ENCODE measurements at places on chromosomes 11 and 22.

DNA sequence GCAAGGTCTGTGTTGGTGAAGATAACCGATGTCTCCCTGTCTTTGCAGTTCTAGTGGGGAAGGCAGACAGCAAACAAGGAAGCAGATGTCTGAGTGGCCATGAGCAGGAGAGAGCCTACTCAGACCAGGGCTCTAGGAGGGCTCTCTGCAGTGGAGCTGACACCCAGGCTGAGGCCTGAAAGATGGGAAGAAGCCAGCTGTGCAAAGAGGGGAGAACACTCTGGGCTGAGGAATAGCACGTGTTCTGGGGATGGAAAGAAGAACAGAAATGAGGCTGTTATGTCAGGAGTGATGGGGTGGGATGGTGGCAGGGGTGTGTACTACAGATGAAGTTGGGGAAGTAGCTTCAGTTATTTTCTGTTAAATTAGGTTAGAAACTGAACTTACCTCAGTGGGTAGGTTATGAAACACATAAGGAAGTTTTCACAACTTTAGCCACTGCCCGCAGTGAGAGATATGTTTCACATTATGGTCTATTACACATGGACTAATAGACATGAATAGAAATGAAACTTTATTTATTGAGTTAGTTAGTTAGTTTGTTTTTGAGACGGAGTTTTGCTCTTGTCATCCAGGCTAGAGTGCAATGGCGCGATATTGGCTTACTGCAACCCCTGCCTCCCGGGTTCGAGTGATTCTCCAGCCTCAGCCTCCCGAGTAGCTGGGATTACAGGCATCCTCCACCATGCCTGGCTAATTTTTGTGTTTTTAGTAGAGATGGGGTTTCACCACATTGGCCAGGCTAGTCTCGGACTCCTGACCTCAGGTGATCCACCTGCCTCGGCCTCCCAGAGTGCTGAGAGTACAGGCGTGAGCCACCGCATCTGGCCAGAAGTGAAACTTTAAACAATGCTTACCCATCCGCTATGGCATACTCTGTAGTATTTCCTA, 7.8 kb downstream of the DCPS start:
- DNase-seq, result no peak

DNA sequence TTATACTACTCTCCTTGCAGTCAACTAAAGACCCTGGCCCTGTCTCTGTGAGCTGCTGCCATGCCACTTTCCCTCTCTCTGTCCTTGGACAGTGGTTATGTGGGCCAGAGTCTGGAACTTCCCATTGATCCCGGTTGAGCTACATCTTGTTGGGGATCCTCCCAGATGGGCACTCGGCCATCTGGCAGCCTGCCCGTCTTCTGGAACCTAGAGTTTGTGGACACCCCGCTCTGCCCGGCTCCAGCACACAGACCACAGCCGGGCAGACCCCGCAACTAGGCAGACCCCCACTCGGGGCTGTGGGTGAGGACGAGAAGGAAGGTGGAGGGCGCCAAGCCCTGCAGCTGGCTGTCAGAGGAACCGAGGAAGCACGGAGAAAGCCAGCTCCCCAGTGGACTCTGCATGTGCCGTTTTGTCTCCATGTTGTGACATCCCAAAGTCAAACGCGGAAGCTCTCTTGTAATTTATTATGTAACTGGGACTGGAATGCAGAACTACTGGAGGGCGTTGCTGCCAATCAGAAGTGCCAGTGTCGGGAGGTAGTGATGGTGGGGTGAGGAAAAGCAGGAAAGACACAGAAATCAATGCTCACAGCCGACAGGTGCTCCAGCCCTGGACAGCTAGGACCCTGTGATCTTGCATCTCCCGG, 207.7 kb downstream of the CEP164 start:
- DNase-seq, result peak; percentile 45

- no peak for DNase-seq
These were observed 7.0 kb downstream of the PPM1F start for GRCh38 chr22:21945453-21946261.

GRCh38 chr22:23574371-23574811, 5.7 kb downstream of the IGLL1 start:
- DNase-seq, result no peak

GRCh38 chr11:90668502-90668901, 445.7 kb upstream of the CHORDC1 start:
- DNase-seq, result no peak

DNA sequence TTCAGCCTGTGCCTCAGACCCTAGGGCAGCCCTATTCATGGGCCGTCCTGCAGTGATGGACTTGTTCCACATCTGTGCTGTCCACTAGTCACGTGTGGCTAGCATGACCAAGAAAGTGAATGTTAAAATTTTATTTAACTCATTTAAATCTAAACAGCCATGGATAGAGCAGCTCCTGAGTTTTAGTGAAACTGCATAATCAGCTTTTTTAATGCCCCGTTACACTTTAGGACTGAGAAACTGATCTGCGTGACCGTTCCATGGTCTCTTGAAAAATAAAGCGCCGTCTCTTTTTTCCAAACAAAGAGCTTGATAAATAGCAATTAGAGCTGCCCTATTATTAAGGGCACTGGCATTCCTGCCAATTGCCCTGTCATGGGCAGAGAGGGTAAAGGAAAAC, 76.5 kb upstream of the SNX19 start:
- DNase-seq, result no peak

- DNase-seq, result no peak
These were observed 27.8 kb downstream of the CEP295 start for GRCh38 chr11:93689240-93689639.

DNA sequence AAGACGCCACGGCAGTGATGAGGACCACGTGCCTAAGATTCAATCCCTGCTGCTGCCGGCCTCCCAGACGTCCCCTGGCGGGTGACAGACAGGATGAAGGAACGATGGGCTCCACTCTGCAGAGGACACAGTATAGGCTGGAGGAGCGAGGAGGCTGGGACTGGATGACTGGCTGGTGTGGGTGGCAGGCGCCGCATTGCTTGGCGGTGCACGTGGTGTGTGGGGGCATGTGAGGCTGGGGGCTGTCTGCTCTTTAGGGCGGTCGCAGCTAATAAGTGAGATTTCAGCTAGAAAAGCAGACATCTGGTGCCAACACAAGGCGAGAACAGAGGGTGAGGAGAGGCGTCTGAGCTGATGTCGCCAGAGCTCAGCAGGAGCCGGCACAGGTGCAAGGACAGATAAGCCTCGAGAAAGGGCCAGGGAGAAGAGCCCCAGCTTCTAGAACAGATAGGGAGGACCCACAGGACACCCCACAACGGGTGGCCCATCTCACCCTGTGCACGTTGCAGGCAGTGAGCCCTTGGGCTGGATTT, 33.2 kb downstream of the TSPAN4 start:
- DNase-seq, result no peak

DNA sequence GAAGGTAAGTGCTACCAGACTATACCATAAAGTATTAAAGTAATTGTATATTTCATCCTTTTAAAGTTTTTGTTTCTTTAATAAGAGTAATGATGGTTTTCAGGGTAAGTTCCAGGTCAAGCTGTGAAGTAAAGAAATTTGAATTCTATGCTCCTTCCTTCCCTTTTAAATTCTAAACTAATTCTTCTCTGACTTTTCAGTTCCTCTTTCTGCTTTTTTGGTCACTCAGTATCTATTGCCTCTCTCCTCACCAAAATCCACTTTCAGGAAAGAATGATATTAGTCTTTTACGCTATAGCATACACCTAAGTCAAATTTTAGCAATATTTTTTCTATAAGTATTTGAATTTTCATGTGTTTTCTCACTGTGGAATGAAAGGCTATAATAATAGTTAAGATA, 8.2 kb downstream of the MMP8 start:
- DNase-seq, result no peak

- no peak for DNase-seq
These were observed 12.1 kb upstream of the APOA1 start for GRCh38 chr11:116849486-116849885.

Measured in anterior cingulate cortex (tissue), 58 donors.